ENCODE measurements at places on chromosomes 6 and 20.

DNA sequence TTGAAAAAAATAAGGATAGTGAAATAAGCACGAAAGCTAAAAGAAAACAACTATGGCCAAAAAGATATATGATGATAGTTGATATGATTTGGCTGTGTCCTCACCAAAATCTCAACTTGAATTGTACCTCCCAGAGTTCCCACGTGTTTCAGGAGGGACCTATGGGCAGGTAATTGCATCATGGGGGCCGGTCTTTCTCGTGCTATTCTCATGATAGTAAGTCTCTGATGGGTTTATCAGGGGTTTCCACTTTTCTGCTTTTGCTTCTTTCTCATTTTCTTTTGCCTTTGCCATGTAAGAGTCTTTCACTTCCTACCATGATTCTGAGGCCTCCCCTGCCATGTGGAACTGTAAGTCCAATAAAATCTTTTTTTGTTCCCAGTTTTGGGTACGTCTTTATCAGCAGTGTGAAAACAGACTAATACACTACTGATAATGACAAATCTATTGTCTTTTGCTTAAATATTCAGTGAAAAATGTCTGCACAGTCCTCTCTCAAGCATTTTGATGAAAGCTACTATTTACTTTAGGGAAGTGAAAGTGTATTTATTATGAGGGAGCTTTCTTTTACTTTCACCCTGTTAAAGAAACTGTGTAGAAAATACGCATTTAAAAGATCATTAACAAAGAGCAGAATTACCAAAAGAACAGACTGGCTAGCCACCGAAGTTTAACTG is 389.1 kb downstream of the HTR1B start:
- no peak for DNase-seq

- DNase-seq = no peak
Measured at GRCh38 chr6:167351656-167352345, 26.9 kb downstream of the TTLL2 start.

GRCh38 chr20:53828088-53828681 is 234.5 kb upstream of the ZNF217 start:
- peak; percentile 99 for DNase-seq

DNA sequence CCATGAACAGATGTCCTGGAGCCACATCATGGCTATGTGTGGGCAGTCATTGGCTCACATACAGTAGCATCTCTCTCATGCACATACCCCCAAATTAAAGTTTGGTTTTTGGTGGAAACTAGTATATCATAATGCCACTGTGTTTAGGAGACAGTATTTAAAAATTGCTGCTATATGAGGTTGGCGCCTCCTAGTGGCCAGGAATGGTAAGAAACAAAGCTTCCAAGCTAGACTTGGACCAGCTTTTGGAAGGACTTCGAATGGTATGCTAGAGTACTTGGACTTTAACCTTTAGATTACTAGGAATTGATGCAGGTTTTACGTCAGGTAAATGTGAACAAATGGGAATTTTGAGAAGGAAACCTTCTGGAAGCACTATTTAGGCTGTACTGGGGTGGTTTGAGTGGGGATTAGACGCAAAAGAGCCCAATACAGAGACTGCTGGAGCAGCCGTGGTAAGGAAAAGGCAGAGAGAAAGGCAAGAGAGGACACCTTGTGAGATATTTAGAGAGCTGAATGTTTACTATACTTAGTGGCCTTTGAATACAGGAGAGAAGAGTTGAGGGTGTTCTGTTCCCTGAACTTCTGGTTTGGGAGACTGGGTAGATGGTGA is 23.8 kb downstream of the PRSS35 start:
- DNase-seq = peak; percentile 39

DNA sequence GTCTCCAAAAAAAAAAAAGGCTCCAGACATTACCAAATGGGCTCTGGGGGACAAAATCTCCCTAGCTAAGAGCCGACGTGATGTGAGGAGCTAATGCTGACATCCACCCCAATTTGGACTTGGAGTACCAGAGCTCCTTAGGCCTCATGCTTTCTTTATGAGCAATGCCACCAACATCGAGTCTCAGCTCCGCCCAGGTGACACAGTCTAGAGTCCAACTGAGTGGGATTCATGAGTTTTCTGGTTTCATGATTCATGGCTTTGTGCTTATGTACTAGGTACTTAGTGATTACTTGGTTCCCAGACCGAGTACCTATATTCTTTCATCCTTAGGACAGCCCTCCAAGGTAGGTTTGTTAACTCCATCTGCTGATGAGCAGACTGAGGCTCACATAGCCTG is 4.4 kb downstream of the ANKRD60 start:
- no peak for DNase-seq

- DNase-seq = no peak
Measured at GRCh38 chr20:58959652-58960051, 21.4 kb upstream of the NELFCD start.

Data from foreskin fibroblast (primary cell).